ENCODE measurements at places on chromosomes 7 and 10.

- no peak for DNase-seq
Measured at GRCh38 chr7:5546626-5547025, 123.0 kb upstream of the TNRC18 start.

DNA sequence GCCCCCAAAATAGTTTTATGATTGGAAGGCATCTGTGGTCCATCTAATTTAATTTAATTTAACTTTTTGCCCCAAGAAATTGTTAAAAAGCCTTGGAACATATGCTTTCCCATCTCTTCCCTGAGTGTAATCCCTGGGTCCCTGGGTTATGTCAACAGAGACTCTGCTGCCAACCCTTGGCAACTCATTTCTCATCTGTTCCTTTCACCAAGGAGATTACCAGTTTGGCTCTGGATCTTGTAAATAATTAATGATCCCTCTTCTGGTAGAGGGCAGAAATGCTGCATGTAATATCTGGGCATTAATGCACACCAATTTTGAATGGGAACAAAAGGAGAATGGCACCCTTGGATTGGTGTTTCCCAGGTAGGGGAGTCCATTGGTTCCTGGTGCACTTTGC lies 514.2 kb downstream of the CCSER2 start:
- no peak for DNase-seq

DNA sequence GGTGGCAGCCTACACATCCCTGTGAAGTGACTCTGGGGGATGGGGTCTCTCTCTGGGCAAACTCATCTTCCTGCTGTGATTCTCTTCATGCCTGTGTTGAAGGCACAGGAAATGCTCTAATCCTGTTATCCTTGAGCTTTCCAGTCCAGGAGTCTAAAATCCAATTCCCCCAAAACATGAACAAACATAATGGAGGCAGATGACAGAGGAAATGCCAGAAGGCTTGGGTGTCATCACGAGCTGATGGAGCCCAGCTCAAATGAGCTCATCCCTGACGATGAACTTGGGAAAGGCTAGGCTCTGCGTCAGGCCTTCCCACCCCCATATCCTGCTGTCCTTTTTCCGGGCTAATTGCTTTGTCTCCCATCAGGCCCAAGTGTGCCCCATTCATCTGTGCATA lies 165.9 kb upstream of the PODXL start:
- no peak for DNase-seq

DNA sequence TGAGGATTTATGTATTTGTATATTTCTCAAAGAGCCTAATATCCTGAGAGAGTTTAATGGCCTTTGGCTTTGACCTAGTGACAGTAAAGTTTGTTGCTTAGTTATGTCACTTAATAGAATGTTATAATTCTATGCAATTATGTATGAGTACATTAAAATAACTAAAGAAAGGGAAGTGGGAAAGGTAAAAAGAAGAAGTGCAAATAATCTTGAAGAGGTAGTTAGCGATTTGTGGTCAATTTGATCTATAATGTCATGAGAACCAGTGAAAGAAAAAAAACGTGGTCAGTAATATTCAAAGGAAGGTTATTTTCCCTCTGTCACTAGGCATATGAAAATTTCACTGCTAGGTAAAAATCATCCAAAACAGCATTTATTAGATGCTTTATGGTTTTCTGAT lies 143.4 kb upstream of the LSM8 start:
- no peak for DNase-seq

DNA sequence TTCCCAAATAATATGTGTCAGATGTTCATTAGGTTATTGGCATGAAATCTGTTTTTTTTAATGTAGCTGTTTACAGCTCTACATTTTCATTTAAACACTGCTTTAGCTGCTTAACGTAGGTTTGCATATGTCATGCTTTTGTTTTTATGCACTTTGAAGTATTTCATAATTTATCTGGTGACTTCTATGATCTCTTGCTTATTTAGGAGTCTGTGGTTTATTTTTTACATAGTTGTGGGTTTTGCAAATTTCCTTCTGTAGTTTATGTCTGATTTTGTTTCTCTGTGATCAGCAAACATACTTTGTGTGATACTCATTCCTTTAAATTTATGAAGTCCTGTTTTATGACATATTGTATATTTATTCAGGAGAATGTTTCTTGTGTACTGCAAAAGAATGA lies 606.5 kb upstream of the PFKP start:
- DNase-seq, result no peak

GRCh38 chr7:92753614-92754013 lies 82.8 kb downstream of the CDK6 start:
- no peak for DNase-seq

DNA sequence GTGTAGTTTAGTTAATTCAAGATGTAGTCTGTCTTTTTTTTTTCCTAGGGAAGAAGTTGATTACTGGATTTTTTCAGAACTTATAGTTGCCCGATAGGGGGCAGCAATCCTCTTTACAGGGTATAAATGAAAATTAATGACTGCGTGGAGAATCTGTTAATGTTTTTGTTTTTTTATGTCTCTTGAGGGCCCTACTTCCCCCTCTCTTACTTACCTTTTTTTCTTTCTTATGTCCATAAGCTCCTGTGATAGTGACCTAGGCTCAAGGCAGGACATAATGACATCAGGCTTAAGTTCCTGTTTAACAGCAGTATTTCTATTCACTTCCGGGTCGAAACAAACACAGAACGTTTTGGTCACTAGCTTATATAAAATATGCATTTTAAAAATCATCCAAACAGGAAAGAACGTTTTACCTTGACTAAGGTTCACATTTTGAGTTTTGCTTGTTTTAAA lies 18.8 kb downstream of the CDC123 start:
- DNase-seq, result no peak

DNA sequence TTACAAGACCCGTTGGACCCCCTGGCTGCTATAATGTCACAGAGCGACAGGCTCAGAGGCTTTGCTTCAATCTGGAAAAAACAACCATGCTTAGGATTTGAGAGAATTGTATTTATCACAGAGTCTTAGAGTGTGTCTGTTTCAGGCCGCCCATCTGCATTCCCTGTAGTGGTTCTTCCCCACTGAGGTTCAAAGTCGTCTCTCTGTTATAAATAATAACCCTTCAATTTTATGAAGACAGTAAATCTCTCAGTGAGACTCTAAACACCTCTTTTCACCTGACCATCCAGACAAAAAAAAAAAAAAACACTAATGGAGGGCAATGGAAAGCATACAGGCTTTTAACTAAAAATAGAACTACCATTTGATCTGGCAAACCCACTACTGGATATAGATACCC lies 565.4 kb upstream of the AUTS2 start:
- DNase-seq, result no peak

DNA sequence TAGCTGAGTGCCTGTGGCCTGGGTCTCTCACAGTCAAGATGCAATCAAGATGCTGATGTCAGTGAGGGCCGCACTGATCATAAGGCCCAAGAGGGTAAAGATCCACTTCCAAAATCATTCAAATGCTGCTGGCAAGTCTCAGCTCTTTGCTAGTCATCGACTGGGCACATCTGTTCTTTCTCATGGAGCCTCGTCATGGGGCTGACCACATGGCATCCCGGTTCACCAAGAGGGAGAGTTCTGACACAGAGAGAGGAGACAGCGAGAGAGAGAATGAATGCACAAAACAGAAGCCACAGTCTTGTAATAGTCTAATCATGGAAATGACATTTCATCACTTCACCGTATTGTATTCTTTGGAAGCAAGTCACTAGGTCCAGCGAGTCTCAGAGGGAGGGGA lies 1067.5 kb upstream of the C7orf33 start:
- DNase-seq, result no peak

GRCh38 chr10:74490551-74490950 lies 335.8 kb upstream of the KAT6B start:
- DNase-seq, result no peak

DNA sequence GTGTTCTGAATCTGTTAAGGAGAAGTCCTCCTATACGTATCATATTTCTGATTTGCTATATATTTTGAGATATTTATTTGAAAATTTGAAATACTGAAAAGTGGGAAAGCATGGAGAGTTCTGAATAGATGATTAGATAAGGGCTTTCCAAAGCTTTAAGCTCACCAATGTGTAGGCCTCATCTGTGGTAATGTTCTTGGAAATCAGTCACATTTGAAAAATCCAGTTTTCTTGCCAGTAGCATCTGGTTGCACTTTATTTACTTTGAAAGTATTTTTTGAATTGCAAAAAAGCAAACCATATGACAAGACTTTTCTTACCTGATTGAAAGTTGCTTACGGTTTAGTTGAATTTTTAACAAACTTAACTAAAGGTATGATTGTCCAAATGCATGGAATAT lies 21.7 kb downstream of the ADD3 start:
- DNase-seq, result no peak

- DNase-seq, result no peak
Measured at GRCh38 chr7:2751086-2751485, 63.1 kb downstream of the AMZ1 start.

GRCh38 chr7:24660546-24660945 lies 87.3 kb downstream of the PALS2 start:
- DNase-seq, result no peak

- DNase-seq, result no peak
Measured at GRCh38 chr7:76193883-76194282, 7.8 kb upstream of the SRRM3 start.

DNA sequence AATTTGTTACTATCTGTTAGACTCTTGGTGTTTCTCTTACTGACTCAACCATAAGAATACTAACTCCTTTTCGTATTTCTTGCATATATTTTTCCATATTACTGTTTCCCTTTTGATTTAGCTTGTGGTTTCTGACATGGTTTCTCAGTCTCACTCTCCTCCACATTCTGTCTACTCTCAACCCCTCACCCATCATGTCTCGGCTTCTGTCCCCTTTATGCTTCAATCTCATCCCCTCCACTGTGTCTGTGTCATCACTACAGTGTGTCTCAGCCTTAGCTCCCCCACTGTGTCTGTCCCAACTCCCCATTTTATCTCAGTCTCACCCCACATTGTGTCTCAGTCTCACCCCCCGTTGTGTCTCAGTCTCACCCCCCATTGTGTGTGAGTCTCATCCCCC lies 126.9 kb downstream of the VIPR2 start:
- DNase-seq, result no peak

DNA sequence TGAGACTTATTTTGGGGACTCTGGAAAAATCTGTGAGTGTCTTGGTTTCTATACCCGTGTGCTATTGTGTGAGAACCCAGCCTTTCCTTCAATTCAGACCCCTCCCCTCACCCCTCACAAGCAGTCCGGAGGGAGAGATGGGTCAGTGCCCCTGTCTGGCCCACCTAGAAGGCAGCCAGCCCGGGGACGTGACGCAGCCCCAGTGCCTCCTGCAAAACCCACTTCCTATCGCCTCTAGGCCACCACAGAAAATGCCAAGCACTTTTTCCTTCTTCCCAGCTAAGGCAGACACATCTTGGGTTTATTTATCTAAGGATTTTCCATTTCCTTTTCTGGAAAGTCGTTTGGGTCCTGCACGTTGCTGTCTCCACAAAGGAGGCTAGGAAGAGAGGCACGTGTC lies 11.6 kb upstream of the AQP1 start:
- DNase-seq, result no peak

- no peak for DNase-seq
Measured at GRCh38 chr10:31816318-31816717, 112.3 kb downstream of the ARHGAP12 start.

All from natural killer cell treated with Interleukin-12 subunit alpha and Interleukin-12 subunit beta and Interleukin-15 and Interleukin-18, amount 100 ng/mL, for 72 hours (primary cell).